Activated CD8-positive, alpha-beta memory T cell treated with anti-CD3 and anti-CD28 coated beads for 1 hour (primary cell): ENCODE measurements at places on chromosomes 2 and 18.

GRCh38 chr2:121171625-121172119 lies 113.3 kb downstream of the TFCP2L1 start:
- DNase-seq = no peak

DNA sequence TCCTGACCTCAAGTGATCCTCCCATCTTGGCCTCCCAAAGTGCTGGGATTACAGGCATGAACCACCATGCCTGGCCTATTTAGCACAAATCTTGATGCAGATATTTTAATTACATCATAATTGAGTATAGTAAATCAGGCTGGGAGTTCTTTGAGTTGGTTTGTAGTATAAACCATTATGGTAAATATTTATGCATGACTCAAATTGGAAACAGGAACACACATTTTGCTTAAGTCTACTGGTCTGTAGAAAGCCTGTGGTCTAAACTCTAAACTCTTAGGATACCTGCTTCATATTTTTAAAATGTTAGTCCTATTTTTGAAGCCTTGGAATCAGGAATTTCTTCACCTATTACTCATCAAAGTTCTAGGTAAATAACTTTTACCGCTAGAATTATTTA lies 16.8 kb downstream of the ASXL3 start:
- no peak for DNase-seq

DNA sequence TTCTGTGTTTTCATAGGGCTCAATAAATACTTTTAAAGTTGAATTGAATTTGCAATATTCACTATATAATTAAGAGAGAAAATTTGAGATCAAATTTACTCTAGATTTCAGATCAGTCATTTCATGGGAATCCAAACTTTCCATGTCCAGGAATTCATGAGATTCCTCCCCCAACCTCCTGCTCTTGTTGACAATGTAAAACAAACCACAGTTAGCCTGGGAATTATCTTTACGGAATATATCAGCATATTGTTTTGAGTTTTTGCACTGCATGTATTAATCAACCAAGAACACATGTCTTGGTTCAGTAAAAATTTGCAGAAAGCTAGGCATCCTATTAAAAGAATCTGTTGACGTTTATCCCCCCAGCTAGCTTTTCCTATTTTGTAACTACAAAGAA lies 42.3 kb downstream of the CYP1B1 start:
- DNase-seq = no peak

- no peak for DNase-seq
Measured at GRCh38 chr2:224284134-224284946, 117.6 kb downstream of the FAM124B start.

GRCh38 chr2:68907232-68907919 lies 36.2 kb upstream of the BMP10 start:
- DNase-seq = no peak

GRCh38 chr2:150204451-150204850 lies 283.0 kb downstream of the RND3 start:
- no peak for DNase-seq

- DNase-seq = no peak
Measured at GRCh38 chr18:74994502-74995418, 214.2 kb downstream of the PTGR3 start.

DNA sequence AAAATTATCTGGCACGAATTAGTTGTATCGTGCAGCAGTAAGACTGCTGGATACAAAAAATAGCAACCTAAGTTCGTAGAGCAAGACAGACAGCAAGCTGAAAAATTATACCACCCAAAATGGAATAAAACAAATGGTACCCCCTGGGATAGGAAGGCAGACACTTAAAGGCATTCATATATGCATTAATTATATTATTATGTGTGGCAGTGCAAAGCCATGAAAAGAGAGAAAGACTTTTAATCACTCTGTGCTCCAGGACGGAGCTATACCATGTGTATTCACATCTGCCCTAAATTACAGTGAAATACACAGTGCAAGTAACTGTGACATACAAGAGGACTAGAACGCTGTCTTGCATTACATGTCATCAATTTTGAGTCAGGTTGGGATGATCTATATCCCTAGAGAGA lies 235.9 kb downstream of the GULP1 start:
- no peak for DNase-seq

- no peak for DNase-seq
Measured at GRCh38 chr2:216285701-216286100, 86.6 kb downstream of the MARCHF4 start.

DNA sequence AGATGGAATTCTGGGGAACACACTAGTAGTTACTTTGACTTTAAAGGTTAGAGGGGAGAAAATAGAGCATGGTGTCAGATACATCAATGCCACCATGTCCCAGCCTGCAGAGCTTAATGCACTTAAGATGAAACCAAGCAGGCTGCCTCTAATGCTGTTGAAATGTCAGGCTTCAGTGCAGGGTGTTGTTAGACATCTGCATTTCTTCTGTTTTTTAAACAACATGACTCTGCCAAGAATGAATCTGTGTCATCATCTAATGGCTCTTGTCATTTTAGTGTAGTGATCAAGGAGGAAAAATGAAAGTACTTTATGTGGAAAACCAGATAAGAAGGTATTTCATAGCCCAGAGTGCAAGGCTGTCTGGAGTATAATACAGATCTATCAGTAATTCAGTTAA lies 29.9 kb downstream of the LYPD1 start:
- no peak for DNase-seq

DNA sequence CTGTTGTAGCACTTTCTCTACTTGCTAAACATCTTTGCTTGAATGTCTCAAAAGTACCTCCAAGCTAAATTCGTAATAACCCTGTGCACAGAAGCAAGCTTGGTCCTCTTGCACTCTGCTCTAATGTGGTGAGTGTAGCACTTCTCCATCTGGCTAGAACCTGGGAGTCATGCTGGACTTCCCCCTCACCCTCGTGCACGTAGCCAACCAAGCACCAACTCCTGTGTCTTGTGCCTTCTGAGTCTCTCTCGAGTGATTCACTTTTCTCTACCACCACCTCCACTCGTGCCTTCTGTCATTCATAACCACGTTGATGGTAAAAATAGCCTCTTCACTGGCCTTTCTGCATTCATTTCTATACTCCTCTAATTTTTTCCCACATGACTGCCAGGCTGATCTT lies 91.9 kb upstream of the KCNE4 start:
- no peak for DNase-seq

GRCh38 chr2:118706371-118706770 lies 141.1 kb downstream of the EN1 start:
- DNase-seq = no peak

- no peak for DNase-seq
Measured at GRCh38 chr18:39232937-39233336, 1667.3 kb upstream of the CELF4 start.

DNA sequence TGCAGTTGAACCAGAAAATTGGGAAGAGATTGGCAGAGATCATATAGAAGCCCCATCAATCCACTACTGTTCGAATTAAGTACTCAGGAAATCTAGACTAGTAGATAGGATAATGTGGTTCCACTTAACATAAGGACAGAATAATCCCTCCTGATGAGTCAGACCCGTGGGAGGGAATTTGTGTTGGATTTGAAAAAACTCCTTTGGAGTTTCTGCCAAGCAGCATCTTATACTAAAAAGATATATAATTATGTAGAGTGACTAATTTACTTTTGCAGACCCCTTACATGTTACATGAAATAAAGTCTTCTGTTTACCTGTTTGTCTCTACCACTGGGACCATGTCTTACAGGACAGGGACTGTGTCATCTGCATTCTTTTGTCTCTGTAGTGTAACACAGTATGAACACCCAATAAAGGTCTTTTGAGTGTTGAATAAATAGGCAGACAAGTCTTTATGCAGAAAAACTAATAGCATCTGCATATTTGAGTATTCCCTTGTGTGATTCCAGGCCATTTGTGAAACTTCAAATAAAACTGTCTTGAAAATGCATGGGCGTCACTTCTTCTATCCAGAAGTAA lies 122.6 kb upstream of the DNAJC10 start:
- no peak for DNase-seq

- DNase-seq = no peak
Measured at GRCh38 chr18:22314001-22314400, 103.7 kb downstream of the CTAGE1 start.

GRCh38 chr2:75076088-75076487 lies 117.6 kb downstream of the POLE4 start:
- no peak for DNase-seq

- no peak for DNase-seq
Measured at GRCh38 chr2:62216616-62217015, 20.7 kb downstream of the B3GNT2 start.

GRCh38 chr18:13804305-13804704 lies 19.6 kb upstream of the MC5R start:
- DNase-seq = no peak

GRCh38 chr2:230748087-230748486 lies 35.4 kb downstream of the CAB39 start:
- no peak for DNase-seq

GRCh38 chr2:232610081-232610480 lies 23.3 kb upstream of the EFHD1 start:
- no peak for DNase-seq

GRCh38 chr18:79857082-79857671 lies 59.4 kb downstream of the KCNG2 start:
- DNase-seq = no peak

GRCh38 chr18:21315741-21316197 lies 73.7 kb downstream of the GREB1L start:
- no peak for DNase-seq

DNA sequence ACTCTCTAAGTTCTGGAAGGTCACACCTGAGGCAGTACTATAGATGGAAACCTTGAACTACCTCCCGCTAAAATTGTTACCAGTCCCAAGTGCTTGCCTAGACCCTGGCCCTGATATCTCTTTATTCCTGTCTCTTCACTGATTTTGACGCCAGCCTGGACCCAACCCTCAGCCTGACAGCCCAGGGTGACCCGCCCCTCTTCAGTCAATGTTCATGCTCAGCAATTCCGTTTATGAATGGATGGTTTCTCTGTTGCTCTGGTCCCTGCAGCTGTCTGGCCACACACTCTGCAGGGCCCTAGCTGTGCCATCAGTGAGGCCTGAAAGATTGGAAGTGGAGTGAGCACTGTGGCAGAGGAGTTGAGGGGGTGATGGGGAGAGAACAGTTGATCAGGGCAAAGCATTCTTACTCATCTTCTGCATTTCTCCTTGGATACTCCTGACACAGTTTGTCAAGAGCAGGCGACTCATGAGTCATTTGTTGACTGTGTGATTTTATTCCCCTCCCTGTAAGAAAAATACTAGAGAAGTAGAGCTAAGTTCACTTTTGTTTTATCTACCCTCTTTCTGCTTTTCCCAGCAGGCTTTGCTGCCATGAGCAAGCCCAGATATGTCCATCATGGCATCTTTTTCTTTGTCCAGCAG lies 46.0 kb downstream of the NPAS2 start:
- no peak for DNase-seq

GRCh38 chr18:64019922-64020756 lies 50.3 kb downstream of the SERPINB8 start:
- no peak for DNase-seq

- no peak for DNase-seq
Measured at GRCh38 chr2:30649828-30650227, 157.4 kb downstream of the CAPN13 start.

DNA sequence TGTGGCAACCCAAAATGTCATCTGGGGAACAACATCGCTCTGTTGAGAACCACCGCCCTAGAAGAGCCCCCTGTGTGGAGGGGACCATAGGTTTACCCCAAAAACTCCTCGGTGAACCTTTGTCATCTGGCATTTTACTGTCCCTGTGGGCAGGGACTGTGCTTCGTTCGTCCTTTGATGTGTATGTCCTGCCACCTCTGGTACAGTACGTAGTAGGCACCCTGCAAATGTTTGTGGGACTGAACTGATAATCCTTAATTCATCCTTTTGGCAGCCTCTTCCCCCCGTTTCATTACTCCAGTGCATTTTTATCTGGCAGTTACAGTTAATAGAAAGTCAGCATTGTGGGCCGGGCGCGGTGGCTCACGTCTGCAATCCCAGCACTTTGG lies 728 bp downstream of the NAPG start:
- DNase-seq = no peak

- no peak for DNase-seq
Measured at GRCh38 chr2:130834931-130835765, 1.6 kb upstream of the ARHGEF4 start.

GRCh38 chr18:56639104-56639381 lies 651 bp upstream of the TXNL1 start:
- DNase-seq = no peak

DNA sequence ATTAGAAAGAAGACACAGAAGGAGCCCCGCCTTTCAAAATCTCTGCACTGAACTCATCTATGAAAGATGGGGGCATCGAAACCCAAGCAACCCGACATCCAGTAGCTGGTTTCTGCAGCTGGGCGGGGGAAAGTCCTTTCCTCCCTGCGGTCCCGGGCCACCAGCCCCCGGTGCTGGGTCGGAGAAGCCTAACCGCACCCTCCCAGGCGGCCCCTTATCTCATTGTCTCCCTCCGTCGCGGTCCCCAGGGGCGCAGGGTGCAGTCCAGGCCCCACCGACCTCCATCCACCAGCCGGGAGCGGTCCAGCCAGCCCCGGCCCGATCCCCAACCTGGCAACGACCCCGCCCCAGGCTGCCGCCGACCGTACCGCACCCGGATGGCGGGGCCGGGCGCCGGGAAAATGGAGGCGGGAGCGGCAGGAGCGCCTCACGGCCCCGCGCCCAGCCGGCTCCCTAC lies 452 bp downstream of the RAPH1 start:
- no peak for DNase-seq

- DNase-seq = no peak
Measured at GRCh38 chr2:14778015-14778414, 145.5 kb downstream of the LRATD1 start.
